ENCODE measurements at places on chromosomes 11 and 22. TPM values are rescaled to one million over a fixed set of nuclear protein-coding genes. Genes with fewer than 3 reads are reported as not detected.

Gene MYH9
- 191 TPM for polyA plus RNA-seq

Gene TIMM10B
- polyA plus RNA-seq = 40.7 TPM

DNA sequence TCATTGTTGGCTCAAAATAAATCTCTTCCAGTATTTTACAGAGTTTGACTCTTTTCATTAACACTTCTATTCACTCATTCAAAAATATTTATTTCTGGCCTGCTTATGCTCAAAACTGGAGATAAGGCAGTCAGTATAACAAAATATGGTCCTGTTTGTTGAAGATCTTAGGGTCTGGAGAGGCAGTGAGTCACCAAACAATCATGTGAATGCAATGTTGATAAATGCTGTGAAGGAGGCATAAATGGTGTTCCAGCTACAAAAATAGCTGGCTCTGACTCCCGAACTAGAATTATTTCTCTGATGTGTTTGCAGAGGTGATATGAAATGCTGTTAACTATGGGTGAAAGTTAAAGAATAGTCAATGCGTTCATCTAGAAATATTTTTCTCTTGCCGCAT, 390.6 kb downstream of the AASDHPPT start:
- DNase-seq = peak; percentile 77

DNA sequence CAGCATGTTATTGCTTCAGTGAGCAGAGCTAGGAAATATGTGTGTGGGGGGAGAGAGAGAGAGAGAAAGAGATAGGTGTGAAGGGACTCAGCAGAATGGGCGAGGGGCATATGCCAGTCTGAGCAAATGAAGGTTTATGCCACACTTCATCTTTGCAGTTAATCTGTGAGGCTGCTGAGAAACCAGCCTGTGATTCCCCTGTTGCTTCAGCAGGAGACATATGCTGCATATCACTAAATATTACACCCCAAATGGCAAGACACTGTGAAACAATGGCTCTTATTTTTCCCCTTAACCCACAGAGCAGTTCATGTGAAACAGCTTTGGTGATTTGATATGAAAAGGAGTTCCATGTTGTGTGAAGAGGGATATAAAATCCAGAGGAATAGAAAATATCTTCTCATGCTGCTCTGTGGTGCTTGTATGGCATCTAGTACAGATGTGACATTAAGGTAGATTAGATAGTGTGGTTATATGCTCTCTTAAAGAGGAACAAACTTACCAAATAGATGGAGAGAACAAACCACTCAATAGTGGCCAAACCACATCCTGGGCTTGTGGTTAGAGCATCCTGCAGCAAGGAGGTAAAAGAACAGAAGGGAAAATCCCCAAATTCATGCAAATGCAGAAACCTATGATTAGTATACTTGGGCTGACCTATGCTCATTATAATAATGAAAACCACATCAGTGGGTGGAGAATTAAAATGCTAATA, 864.2 kb downstream of the FAM181B start:
- peak; percentile 20 for DNase-seq

DNA sequence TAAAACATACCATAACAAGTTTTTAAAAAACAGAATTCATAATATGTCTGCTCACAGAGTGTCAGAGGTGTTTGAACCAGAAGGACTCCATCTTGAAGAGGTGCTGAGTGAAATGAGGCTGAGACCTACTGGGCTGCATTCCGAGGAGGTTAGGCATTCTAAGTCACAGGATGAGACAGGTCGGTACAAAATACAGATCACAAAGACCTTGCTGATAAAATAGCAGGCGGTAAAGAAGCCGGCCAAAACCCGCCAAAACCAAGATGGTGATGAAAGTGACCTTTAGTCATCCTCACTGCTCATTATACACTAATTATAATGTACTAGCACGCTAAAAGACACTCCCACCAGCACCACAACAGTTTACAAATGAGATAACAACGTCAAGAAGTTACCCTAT, 116.4 kb downstream of the ARHGAP32 start:
- DNase-seq = no peak

DNA sequence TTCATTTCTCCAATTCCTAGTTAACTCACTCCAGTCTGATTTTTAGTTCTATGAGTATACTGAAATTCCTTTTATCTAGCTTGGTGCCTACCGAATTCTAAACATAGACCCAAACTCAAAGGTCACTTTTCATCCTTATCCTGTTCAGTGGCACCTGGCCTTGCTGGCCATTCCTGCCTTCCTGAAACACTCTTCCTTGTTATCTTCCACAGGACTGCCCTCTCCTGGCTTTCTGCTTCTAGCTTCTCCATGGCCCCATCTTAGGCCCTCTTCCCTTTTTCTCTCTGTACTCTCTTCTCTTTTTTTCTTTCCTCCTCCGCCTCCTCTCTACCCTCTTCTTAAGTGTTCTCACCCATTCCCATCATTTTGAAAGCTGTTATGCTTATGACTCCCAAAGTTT, 87.3 kb downstream of the WNT11 start:
- peak; percentile 29 for DNase-seq

GRCh38 chr11:27371489-27371888, 8.5 kb upstream of the CCDC34 start:
- no peak for DNase-seq

GRCh38 chr11:82826526-82826925, 73.7 kb downstream of the PRCP start:
- DNase-seq = no peak

DNA sequence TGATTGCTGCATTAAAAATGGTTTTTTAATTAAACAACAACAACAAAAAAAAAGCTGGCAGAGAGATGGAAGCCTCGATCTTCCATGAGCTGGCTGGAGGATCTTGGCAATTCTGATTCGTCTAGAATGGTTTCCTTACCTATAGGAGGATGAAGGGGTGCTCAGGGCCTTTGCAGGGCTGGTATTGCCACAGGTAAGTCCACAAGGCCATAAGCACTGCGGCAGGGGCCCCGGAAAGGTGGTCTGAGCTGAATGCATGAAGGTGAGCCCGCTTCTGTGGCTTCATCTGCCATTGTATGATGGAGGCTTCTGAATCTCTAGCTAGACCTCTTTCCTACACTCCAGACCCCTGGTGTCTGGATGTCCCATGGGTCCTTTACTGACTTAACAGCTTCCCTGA, 101.5 kb downstream of the TSPAN18 start:
- no peak for DNase-seq

DNA sequence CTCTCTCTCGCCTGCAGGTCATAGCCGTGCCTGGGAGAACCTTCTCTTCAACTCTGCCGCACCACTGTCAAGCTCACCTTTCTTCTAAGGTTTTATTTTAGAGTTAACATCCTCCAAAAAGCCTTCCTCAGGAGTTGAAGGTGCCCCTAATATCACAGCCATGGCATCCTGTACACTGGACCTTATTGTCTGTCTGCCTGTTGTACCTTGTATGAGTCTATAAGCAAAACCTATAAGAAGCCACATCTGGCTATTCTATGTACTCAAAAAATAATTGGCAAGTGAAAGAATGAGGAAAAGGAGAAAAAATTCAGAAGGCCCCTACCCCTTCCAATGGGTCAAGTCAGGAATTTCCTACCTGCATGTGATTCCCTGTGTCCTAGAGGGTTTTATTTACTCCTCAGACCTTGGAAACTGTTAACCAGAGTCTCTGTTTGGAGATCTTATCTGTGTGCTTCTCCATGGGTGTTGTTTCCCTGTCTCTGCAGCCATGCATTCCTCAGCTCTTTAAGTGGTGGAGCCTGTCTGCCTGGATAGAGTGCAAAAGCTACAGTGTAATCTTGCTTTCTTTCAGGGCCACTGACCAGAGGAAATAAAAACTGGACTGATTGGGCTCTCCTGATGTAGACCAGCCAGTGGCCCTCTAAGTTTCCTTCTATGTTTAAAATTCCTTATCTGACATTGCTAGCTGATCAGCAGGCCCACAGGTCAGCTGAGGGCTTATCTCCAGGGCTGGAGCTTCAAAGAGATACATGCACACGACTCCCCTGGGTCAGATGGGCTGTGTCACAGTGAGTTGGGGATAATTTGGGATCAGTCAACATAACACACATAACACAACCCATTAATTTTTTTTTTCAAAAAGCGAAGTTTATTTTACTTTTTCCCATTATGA, 37.6 kb upstream of the TMEM135 start:
- DNase-seq = no peak

DNA sequence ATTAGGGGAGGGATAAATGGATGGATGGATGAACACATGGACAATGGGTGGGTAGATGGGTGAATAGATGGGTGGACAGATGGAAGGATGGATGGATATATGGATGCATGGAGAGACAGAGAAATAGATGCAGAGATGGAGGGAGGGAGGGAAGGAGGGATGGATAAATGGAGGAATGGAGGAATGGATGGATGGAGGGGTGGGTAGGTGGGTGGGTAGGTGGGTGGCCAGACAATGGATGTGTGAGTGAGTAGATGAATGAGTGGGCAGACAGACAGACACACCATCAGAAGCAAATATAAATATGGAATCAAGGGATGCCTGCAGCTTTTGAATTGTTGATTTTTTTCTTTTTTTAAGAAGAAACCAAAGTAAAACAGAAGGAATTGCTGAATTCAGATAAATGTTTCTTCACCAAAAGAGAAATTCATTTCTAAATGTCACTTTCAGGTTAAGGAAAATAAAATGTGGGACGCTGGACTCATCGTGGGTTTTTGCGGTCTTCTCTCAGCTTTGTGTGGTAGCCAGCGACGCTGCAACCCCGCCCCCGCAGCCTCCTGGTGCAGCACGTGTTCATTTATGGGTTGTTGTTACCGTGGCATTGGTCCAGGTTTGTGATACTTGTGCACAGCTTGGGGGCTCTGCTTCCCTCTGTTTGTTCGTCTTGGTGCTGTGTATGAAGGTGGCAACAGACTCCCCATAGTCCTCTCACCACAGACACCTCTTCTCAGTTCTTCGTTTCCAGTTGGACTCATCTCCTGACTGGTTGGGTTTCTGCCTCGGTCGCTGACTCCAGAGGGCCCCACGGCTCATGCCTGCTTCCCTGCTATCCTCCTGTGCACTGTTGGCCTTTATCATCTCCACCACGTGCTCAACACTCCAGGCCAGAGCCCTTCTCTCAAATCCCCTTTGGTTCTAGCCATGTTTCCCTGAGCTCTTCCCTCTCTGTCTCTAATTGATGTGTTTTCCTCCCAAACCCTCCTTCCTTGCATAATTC, 76.4 kb downstream of the CDKN1C start:
- DNase-seq = no peak

- DNase-seq = no peak
These were observed 12.3 kb upstream of the CARD16 start for GRCh38 chr11:105057432-105057831.

DNA sequence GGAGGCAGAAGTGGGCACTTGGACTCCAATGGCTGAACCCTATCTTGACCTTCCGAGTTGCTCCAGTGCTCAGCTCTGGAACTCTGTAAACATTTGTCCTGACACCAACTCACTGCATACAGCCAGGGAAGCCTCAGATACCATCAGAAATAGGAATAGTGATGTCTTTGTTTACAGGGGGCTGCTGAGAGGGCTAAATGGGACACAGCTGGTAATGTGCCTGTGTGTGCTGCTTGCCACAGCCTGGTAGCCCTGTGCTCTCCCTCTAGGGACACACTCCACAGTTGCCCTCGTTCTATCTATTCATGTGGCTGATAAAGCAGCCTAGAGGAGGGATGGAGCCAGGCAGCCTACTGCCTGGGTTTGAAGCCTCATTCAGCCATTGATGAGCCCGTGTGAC, 559.8 kb downstream of the MIAT start:
- DNase-seq = no peak

- DNase-seq = no peak
These were observed 390.6 kb upstream of the ANO3 start for GRCh38 chr11:25941353-25941752.

- DNase-seq = no peak
These were observed 2.1 kb downstream of the INPPL1 start for GRCh38 chr11:72226701-72227100.

- DNase-seq = no peak
These were observed 407.9 kb downstream of the MIAT start for GRCh38 chr22:27065279-27065678.

DNA sequence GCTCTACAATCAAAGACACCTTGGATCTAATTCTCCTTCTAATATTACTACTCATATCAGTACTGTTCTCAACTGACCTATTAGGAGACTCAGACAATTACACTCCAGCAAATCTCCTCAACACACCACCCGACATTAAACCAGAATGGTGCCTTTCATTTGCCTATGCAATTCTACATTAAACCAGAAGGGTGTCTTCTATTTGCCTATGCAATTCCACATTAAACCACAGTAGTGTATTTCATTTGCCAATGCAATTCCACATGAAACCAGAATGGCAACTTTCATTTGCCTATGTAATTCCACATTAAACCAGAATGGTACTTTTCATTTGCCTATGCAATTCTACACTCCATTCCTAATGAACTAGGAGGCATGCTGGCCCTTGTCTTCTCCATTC, 15.3 kb upstream of the APOL3 start:
- no peak for DNase-seq

DNA sequence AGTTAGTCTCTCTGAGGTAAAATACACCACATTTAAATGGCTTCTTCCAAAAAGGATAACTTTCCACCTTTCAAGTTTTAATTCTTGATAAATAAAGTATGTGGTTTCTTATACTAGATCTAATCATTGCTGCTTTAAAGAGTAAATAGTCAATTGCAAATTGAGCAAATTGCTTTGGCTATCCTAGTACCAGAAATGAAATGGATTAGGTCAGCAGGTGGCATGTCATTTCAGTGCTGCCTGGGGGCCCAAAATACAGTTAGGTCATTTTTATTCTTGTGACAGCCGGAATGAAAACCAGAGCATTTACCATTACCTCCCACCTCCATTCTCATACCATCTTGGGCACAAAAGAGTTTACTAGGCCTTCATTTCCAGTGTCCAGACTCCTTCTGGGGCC, 70.2 kb downstream of the PHF21A start:
- DNase-seq = no peak

DNA sequence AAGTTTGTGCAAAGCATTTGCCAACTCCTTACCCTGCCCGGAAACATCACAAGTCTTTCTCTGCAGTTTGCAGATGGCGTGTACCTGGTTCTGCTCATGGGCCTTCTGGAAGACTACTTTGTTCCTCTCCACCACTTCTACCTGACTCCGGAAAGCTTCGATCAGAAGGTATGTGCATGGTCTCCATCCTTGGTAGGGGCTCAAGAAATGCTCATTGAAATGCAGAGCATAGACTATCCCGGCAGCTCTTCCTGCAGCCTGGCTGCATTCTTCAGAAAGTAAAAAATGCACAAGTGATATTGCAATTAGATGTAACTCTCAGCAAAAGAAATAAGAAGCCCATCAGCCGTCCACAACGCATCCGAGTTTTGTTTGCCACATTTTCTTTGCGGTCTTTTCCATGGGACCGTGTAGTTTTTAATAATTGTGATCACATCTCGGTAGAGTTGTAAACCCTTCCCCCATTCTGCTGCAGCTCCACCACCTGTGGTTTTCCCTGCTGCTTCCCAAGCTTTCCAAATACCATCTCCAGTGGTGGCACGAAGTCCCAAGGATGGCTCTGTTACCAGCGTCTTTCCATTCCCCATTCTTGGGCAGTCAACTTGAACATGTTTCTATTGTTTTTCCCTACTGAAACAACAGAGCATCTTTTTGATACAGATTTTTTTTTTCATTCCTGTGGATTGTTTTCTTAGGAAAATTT, 22.7 kb upstream of the PARVG start:
- DNase-seq = no peak
